Stimulated activated CD4-positive, alpha-beta T cell treated with anti-CD3 and anti-CD28 coated beads, Interleukin-1b, Interleukin-23, amount 100 ng/mL, for 1 hour (primary cell): ENCODE measurements at places on chromosomes 12 and 14.

GRCh38 chr12:13496111-13496510 lies 299.6 kb downstream of the EMP1 start:
- DNase-seq: no peak

DNA sequence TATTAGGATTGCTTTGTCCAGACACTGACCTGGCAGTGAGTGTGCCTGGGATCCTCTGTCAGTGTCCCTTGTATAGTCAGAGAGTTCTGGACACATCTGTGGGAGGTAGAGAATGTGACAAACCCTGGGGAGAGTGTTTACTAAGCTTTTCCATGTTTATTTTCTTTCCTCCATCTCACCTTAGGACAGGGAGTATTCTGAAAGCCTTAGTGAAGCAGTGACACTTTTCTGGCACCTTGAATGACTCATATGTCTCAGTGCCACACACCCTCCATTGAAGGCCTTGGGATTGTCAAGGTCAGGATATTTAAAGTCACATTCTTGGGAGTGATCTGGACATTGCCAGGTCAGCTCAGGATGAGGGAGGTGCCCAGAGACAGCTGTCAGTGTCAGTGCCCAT lies 34.9 kb upstream of the CTDSP2 start:
- no peak for DNase-seq

- DNase-seq: no peak
These were observed 7.3 kb upstream of the C12orf50 start for GRCh38 chr12:88036353-88036965.

- DNase-seq: no peak
These were observed 93.1 kb upstream of the SFSWAP start for GRCh38 chr12:131617596-131618302.

DNA sequence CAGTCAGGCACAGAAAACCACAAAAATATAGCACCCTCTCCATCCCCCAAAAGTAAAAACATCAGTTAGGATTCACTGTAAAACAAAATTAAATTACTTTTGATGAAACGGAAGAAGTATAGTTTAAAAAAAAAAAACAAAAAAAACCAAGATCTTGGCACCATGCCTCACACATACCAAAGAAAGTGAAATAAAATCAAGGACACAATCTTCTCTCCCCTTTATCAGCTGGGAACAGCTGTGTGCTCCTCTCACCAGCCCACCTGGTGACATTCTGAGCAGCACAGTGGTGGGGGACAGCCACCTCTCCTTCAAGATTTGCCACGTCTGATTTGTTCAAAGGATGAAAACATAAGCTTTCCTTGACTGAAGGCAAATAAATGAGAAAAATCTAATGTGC lies 55.5 kb downstream of the ESR2 start:
- DNase-seq: no peak

- no peak for DNase-seq
These were observed 648.5 kb downstream of the RPS29 start for GRCh38 chr14:48937541-48938195.

DNA sequence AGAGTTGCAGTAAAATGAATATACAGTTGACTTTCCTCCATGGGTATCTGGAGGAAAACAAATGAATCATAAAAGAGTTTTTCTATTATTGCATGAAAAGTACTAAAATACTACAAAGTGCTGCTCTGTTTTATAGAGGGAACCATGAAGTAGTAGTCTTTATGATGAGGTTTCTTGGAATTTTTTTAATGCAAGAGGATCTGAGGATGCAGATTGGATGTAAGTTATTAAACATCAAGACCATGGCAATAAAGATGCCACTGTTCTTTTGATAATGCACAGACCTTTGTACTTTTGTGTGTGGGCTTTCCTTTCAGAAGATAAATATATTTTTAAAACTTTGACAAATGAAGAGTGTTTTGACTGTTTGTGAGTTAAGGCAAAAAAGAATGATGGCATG lies 87.5 kb downstream of the DACT1 start:
- no peak for DNase-seq

- no peak for DNase-seq
These were observed 31.1 kb downstream of the PLEKHH1 start for GRCh38 chr14:67564236-67564635.

GRCh38 chr14:55123101-55123500 lies 6.0 kb upstream of the LGALS3 start:
- no peak for DNase-seq

DNA sequence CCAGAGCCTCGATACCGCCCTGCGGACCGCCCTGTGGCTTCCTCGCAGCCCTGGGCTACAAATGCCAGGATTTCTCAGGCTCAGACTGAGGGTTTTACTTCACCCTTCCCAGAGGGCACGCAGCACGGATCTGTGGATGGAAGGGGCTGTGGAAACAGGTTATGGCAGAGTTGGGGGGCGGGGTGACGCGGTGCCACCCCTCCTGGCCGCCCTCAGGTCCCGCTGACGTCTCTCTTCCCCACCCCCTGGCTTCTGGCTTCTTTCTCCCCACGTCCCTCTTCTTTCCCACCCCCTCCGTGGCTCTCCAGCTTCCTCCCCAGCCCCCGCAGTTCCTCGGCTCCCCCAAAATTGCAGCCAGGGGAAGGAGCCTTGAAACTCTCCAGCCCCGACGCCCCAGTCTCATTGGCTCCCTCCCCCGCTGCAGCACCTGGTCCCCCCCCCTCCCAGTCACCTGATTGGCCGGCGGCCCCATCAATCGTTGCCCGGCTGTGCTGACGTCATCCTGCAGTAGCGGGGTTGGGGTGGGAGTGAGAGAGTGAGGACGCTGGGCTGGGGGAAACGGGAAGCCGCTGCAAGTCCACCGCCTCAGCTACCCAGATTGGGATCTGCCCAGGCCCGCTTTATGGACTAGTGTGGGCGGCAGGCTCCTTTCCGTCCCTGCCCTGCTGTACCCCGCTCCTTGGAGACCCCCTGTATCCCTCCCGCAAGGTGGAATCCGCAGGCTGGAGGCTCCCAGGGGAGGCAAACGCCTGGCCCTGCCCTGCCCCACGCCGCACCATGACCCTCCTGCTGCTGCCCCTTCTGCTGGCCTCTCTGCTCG lies at the start of gene CLSTN3:
TSS of gene CLSTN3 (plus strand) at position 500 of the 820 bp plus-strand sequence. CDS start at position 778, 278 bp downstream.
- peak; percentile 69 for DNase-seq
